ENCODE measurements at places on chromosomes 11 and 22.

- DNase-seq: no peak
These were observed 13.7 kb downstream of the RASD2 start for GRCh38 chr22:35554297-35554845.

- no peak for DNase-seq
These were observed 36.5 kb downstream of the NECTIN1 start for GRCh38 chr11:119692540-119692820.

GRCh38 chr11:109869536-109869935, 223.7 kb upstream of the ZC3H12C start:
- no peak for DNase-seq

GRCh38 chr11:130192845-130193267, 33.3 kb downstream of the ST14 start:
- DNase-seq: no peak

GRCh38 chr11:35255514-35255913, 116.5 kb downstream of the CD44 start:
- no peak for DNase-seq

DNA sequence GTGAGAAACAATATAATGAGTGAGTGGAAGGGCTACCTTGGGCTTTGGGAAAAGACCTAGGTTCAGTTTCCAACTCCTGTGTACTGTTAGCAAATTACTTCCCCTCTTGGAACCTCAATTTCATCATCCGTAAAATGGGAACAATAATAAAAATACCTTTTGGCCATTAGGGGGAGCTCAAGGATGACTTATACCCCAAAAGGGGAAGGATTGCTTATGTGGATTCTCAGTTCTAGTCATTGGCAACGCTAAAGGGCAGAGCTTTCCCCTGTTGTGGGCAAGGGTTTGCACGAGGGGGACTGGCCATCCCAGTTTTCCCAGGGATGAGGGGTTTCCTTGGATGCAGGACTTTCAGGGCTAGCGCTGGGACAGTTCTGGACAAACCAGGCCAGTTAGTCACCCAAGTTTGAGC, 3.1 kb upstream of the COMMD9 start:
- no peak for DNase-seq

DNA sequence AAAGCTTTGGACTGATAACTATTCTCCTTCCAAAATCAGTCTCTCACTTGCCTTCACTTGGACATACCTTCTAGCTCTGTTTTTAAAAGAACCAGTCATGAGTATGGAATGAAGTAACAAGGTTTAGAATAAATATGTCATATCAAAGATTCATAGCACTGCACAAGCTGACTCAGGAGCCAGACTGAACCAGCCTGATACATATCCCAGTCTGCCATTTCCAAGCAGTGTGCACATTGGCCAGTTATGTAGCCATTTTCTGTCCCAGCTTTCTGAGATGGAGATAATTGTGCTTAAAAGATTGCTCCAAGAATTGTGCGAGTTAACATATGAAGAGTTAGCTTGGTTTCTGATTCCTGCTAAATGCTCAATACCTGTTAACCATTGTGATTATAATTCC, 311.3 kb downstream of the C11orf87 start:
- DNase-seq: no peak

- no peak for DNase-seq
These were observed 5.7 kb upstream of the ACAT1 start for GRCh38 chr11:108115500-108116140.

DNA sequence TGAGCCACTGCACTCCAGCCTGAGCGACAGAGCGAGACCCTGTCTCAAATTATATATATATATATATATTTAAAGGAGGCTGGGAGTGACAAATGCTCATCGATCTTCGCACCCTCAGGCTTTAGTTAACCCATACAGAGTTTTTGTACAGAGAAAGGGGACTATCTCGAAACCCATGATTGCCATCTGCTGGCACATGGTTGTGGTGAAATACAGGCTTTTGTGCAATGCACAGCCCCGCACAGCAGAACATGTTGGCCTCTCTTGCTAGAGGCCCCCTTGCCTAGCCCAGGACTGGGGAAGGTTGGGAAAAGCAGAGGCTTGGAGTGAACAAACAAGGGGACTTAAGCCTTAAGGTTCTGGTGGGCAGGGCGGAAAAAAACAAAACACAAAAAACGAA, 3.6 kb downstream of the MYBPC3 start:
- no peak for DNase-seq

GRCh38 chr11:60592601-60593000, 77.4 kb downstream of the MS4A13 start:
- DNase-seq: no peak

GRCh38 chr11:2994336-2994730, 2.2 kb upstream of the NAP1L4 start:
- no peak for DNase-seq

DNA sequence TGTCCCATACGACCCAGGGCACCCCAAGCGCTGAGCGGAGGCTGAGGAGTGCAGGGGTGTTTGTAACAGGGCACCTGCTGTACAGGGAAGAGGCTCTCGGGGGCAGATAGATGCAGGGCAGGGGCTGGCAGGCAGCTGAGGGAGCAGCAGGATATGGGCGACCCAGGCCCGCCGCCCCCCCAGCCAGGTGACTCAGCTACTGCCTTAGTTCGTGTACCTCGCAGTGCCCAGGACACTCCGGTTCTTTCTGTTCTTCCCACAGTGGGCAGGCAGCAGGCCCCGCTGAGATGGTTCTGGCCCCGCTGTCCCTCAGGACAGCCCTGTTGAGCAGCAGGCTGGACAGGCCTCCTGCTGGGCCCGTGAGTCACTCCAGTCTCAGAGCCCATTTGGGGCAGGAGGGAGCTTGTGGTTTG, 16.2 kb downstream of the PHLDA2 start:
- DNase-seq: no peak

DNA sequence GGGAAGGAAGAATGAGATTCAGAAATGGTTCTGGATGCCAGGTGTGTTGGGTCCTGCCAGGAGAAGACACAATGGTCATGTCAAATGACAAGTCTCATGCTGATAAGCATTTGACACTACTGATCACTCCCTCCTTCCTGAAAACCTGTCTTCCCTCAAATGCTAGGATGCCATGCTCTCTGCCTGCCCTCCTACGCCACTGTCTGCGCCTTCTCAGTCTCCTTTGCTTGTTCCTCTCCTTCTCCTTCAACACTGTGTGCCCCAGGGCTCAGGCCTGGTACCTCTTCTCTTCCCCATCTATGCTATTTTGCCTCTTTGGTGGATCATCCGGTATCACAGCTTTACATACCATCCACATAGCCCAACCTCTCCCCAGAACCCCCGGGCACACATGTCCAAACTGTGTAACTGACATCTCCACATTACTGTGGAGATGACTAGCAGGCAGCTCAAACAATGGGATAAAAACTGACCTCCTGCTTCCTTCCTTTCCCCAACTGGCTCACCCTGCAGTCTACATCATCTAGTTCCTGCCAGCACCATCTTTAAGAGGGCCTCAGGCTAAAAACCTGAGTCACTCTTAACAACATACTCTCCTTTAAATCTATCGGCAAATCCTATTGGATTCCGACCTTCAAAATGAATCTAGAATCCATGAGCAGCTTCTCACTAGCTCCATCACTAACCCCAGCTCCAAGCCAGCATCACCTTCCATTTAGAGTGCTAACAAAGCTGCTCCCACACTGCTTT, 8.2 kb downstream of the AP1B1 start:
- no peak for DNase-seq

DNA sequence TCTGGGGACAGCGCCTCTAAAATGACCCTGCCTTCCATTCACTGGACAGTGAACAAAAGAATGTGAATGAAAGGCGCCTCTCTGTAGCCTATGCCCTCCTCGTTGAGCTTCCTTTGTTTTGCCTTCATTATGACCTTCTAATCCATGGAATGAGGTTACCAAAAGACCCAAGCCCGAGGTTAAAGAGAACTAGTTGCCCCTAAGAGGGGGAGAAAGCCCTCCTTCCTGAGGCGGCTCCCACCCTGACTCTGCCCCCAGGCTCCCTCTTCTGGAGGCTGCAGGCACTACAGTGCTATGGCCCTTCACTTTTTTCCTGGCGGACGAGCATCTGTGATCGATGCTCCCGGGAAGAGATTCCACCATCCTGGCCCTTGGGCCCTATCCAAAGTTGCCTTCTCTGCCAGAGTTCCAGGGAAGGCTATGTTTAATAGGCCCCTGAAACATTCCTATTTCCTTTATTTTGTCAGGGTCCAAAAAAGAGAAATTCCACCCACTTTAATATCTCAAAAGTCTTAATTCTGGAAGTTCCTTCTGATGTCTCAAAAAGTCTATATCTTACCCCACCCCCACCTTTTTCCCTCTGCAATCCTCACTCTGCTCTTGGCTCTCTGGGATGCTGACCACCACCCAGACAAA, 147.3 kb downstream of the FEZ1 start:
- DNase-seq: peak; percentile 11

DNA sequence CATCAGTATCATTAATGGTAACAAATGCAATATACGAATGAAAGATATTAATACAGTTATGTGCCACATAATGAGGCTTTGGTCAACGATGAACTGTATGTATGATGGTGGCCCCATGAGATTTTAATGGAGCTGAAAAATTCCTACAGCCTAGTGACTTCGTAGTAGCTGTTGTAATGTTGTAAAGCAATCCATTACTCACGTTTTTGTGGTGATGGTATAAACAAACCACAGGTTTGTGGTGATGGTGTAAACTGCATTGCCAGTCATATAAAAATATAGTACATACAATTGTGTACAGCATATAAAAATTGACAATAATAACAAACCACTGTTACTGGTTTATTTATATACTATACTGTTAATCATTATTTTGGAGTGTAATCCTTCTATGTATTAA, 27.4 kb upstream of the GRIA4 start:
- DNase-seq: no peak

GRCh38 chr11:127919206-127920000, 668.0 kb downstream of the ETS1 start:
- DNase-seq: no peak

GRCh38 chr11:100445231-100445735, 241.8 kb upstream of the ARHGAP42 start:
- no peak for DNase-seq
